ENCODE measurements at places on chromosomes 2 and 18.
A peak's percentile ranks its signal among the peaks of the same experiment; 100 is the strongest.

DNA sequence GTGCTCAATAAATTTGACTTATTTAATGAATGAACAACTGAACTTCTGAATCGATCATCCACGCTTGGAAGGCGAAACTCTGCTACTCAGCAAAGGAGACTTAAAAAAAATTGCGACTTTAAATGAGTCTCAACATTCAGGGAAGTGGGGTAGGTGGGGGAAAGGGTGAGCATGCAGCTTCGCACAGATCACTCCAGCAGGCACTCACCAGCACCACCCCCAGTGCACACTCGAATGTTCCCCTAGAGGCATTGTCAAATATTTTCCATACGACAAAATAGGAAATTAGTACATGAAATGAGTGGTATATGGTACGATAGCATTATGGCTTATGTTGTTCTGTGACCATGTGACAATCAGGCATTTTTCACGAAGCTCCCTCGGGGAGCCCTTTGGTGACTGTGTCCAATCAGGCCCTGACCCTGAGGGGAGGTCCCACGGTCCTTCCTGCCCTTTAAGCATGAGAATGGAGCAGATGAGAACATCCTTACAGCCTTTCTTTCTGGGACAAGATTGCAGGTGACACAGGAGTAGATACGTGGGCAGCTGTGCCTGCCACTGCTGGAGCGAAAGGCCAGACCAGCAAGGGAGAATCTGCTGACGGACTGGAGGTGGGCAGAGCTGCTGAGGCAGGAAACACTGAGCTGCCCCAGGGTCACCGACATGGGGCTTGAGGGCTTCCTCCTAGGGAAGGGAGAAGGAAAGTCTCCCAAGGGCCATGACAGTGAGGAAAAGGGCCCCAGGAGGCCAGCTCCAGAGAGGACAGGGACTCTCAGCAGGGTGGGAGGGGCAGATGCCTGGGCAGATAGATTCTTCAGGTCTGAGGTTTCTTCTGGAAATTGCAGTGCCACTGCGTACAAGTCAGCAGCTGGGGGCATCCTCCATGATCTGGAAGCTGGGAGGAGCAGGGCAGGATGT is 101.3 kb upstream of the ID2 start:
- no peak for DNase-seq

- no peak for DNase-seq
These were observed 16.8 kb upstream of the TMEM131 start for GRCh38 chr2:98012561-98012991.

DNA sequence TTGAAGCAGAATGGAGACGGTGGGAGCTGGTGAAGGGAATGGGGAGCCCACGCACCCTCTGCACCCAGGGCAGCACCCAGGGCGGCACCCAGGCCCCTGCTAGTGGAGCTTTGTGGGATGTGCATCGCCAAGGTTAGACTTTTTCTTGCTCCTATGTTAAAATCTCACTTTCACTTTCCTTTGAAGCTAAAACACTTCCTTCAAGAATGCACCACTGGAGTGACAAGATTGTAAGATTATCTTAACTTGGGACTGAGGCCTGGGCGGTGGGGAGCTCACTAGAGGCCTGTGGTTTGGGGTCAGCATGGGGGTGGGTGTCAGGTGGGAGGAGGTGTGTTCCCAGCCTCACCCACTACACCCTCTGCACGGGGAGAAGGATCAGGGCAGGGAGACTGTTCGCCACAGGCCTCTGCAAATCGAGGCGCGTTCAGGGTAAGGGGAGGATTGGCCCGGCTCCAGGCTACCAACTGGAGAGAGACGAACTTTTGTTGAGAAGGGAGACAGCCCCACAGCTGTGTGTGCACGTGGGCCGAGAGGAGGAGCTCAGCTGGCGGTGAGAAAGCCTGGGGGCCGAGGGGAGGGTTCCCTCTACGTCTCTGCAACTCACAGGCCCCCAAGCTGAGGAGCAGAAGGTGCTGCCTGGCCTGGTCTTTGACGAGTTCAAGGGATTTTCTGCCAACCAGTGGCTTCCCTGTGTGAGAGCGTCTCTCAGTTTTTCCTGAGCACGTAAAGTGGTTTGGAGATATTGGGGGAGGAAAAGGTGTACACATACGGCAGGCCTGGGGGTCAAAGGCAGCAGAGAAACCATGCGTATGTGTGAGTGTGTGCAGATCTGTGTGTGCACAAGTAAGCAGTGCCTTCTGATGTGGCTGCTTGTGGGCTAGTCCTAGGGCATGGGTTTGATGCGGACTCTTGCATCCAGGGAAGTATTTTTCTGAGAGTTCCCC is 147.7 kb downstream of the KLHL29 start:
- DNase-seq, result peak; percentile 46

GRCh38 chr2:68469935-68470334 is 2.5 kb downstream of the APLF start:
- no peak for DNase-seq

DNA sequence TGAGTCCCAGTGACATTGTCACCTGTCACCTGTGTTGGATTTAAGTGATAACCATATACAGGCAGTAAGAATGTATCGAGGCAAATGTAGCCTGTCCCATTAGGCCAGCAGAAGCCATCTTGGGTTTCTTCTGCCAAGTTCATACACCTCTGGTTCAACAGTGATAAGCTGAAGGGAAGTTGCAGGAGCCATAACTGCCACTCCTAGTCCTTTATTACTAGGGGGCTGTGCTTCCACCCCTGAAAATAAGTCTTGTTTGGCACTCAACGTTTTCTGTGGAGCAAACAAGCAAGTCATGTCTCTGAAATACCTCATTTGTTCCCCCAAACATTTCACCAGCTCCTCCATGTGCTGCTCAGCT is 58.1 kb upstream of the ALPP start:
- DNase-seq, result no peak

DNA sequence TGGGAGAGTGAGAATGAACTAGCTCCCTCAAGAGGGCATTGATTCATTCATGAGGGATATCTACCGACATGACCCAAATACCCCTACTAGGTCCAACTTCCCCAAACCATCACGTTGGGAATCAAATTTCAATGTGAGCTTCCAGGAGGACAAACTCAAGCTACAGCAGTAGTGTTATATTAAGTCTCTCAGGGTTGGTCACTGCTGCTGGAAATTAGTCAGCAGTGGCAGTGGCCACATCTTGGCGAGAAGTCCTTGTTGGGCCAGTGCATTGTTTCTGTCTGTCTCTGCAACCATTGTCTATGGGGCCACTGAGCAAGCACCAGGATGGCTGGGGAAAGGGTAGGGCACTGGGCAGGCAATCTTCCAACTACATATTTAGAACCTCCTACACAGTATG is 47.5 kb downstream of the THUMPD2 start:
- DNase-seq, result no peak

GRCh38 chr18:2656237-2656980 is 883 bp downstream of the SMCHD1 start:
- peak; percentile 56 for DNase-seq

DNA sequence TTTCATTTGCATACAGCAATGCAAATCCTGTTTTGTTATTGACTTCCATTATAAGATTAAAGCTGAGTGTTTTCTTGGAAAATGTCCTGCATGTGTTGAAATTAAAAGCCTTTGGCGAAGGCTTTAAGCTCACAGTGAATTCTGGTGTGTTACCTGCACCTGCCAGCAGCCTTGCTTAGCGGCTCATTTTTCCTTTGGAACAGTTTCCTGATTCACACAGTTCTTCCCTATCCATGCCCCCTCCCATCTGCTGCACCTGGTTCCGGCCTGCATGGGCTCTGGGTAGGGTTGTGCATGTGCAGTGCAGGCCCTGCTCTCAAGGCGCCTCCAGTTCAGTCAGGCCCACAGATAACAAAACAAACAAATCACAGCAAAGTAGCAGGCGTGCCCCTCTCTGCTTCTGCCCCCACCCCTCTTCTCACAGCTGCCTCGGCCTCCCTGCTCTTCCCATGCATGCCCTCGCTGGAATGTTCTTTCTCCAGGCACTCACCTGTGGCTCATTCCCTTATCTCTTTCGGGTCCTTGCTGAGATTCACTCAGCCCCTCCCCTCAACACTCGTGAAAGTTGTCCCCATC is 15.8 kb downstream of the MTCL1 start:
- no peak for DNase-seq

- DNase-seq, result no peak
These were observed 116.6 kb downstream of the RPIA start for GRCh38 chr2:88808083-88808482.

- no peak for DNase-seq
These were observed 602.6 kb upstream of the VRK2 start for GRCh38 chr2:57443973-57444521.

GRCh38 chr2:88188748-88189147 is 18.6 kb downstream of the THNSL2 start:
- DNase-seq, result no peak

Data from right cardiac atrium (tissue), 5 donors.